ENCODE measurements at places on chromosomes 1 and 21. TPM values are rescaled to one million over a fixed set of nuclear protein-coding genes. Genes with fewer than 3 reads are reported as not detected.

DNA sequence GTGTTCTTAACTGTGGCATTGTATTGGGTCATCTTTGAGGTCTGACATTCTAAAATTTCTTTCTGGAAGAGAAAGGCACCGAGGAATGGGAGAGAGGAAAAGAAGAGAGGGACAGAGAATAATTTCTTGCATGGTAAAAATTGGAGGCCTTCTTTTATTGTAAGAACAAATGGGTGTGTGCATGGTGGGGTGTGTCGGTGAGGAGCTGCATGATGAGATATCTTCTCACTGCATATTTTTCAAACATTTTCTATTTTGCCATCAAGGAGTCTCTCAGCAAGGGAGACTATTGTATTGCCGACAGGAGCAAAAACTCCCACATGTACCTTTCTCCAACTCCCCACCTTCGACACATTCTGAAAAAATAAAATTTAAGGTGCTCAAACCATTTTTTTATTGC is 6.5 kb upstream of the CTSE start:
- H3K27ac ChIP-seq = no peak overlapping the region
- no peaks in the 10 kb centered on the region for H3K36me3 ChIP-seq
- H3K4me3 ChIP-seq = no peak overlapping the region

- H3K27me3 ChIP-seq = no peaks in the 10 kb centered on the region
- no peaks in the 10 kb centered on the region for H3K4me1 ChIP-seq
- peak; percentile 49 for DNase-seq
Observed at GRCh38 chr1:208054485-208054884, 143.6 kb upstream of the CD34 start.

DNA sequence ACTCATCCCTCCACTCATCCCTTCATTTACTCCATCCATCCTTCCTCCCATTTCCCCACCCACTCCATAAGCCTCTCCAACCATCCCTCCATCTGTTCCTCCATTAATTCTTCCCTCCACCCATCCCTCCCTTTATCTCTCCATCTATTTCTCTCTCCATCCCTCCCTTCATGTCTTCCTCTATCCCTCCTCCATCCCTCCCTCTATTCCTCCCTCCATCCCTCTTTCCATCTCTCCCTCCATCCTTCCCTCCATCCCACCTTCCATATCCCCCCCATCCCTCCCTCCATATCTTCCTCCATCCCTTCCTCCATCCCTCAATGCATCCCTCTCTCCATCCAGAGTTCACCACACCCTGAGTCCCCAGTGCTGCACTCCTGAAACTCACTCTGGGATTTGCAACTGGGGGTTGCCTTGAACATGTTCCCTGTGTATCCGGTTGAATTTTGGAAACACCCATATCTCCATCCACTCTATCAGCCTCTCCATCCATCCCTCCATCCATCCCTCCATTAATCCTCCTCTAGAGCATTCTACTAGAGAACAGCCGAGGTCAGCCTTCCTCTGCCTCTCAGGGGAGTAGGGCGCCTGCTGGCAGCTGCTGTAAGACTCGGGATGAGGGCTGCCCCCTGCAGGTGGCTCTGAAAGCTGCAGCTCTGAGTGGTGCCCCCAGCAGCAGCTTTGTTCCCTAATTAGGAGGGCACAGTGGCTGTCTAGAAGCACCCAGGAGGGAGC is 39.4 kb downstream of the ABCG1 start:
- no peaks in the 10 kb centered on the region for H3K4me1 ChIP-seq
- no peak overlapping the region for H3K4me3 ChIP-seq
- peak; percentile 72 for DNase-seq
- H3K27me3 ChIP-seq = peaks cover 15% of the 10 kb centered on the region
- H3K36me3 ChIP-seq = no peaks in the 10 kb centered on the region

DNA sequence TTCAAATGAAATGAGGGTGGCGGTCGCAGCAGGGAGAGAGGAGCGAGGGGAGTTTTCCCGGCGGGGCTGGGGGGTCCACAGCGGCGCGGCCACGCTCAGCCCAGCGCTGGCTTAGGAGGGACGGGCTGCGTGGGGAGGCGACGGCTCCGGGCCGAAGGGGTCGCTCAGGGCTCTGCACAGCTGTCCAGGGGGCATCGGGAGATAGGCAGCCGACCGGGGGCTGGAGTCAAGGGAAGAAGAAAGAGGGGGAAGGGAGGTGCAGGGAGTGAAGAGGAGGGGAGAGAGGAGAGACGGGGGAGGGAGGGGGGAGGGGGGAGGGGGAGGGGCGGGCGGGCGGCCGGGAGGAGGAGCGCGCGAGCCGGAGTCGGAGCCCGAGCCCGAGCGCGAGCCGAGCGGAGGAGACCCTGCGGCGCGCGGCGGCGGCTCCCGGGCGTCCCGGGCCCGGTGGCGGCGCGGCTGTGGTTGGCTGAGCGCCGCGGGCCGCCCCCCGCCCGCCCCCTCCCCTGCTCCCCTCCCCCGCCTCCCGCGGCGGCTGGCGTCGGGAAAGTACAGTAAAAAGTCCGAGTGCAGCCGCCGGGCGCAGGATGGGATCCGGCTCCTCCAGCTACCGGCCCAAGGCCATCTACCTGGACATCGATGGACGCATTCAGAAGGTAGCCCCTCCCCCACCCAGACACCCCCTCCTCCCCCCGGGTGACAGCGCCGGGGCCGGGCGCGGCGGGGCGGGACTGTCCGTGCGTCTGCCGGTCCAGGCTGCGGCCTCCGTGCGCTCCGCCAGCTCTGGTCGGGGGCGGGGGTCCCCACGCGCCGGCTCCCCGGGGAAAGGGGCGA is at the start of gene PDE9A:
Gene PDE9A (plus strand): TSS at position 391 of the 831 bp plus-strand sequence. CDS start 194 bp downstream, at position 585.
- H3K36me3 ChIP-seq = no peaks in the 10 kb centered on the region
- no peaks in the 10 kb centered on the region for H3K4me1 ChIP-seq

GRCh38 chr1:25879675-25880074 is 4.2 kb upstream of the PAQR7 start:
- H3K27me3 ChIP-seq = no peaks in the 10 kb centered on the region
- DNase-seq = no peak
- H3K4me3 ChIP-seq = no peak overlapping the region
- H3K4me1 ChIP-seq = no peaks in the 10 kb centered on the region
- H3K36me3 ChIP-seq = no peaks in the 10 kb centered on the region

GRCh38 chr1:76577525-76578185 is 289.6 kb upstream of the ST6GALNAC5 start:
- no peaks in the 10 kb centered on the region for H3K4me1 ChIP-seq
- H3K27ac ChIP-seq = no peak overlapping the region
- no peaks in the 10 kb centered on the region for H3K27me3 ChIP-seq
- H3K4me3 ChIP-seq = no peak overlapping the region
- DNase-seq = no peak

DNA sequence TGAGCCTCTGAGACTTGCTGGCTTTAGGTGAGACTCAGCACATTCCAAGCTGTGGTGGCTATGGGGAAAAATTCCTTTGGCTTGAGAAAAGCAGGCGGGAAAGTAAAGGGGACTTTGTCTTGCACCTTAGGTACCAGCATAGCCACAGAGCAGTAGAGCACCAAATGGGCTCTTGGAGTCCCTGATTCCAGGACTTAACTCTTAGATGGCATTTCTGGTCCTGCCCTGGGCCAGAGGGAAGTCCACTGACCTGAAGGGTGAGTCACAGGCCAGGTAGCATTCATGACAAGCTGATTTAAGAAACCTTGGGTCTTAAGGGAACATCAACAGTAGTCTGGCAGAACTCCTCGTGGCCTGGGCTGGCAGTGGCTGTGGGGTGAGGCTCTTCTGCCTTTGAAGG is 344.7 kb downstream of the DUSP10 start:
- H3K27me3 ChIP-seq = no peaks in the 10 kb centered on the region
- H3K4me1 ChIP-seq = peaks cover 18% of the 10 kb centered on the region
- no peak for DNase-seq
- no peak overlapping the region for H3K27ac ChIP-seq
- no peaks in the 10 kb centered on the region for H3K36me3 ChIP-seq
- no peak overlapping the region for H3K4me3 ChIP-seq

GRCh38 chr1:47972864-47973432 is 24.2 kb downstream of the TRABD2B start:
- H3K27me3 ChIP-seq = no peaks in the 10 kb centered on the region
- H3K27ac ChIP-seq = no peak overlapping the region
- no peaks in the 10 kb centered on the region for H3K4me1 ChIP-seq

DNA sequence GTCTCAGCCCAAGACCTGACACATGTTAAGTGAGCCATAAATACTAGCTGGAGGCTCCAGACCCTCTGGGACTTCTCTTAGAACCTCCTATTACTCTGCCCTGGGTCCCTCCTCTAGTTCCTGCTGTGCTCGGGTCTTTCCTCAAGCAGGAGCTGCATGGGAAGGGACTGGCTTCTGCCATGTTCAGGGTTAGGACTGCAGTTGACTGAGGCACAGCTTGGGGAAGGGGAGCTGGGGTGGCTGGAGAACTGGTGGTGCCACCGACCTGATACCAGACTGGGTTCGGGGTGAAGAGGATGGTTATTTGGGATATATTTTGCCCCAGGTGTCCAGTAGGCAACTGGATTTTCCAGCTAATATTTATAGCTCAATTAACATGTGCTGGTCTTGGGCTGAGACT is 15.7 kb downstream of the HYI start:
- H3K4me1 ChIP-seq = no peaks in the 10 kb centered on the region
- no peak overlapping the region for H3K27ac ChIP-seq
- DNase-seq = no peak
- H3K36me3 ChIP-seq = peaks cover 3% of the 10 kb centered on the region

- H3K27ac ChIP-seq = no peak overlapping the region
- no peak overlapping the region for H3K4me3 ChIP-seq
- no peaks in the 10 kb centered on the region for H3K36me3 ChIP-seq
- no peaks in the 10 kb centered on the region for H3K27me3 ChIP-seq
- DNase-seq = no peak
Observed at GRCh38 chr1:231931846-231932454, 305.4 kb downstream of the DISC1 start.

- H3K4me3 ChIP-seq = no peak overlapping the region
- H3K27me3 ChIP-seq = no peaks in the 10 kb centered on the region
- DNase-seq = no peak
- no peak overlapping the region for H3K27ac ChIP-seq
- peaks cover 5% of the 10 kb centered on the region for H3K4me1 ChIP-seq
Observed at GRCh38 chr1:85058311-85058710, 10.0 kb upstream of the MCOLN3 start.

DNA sequence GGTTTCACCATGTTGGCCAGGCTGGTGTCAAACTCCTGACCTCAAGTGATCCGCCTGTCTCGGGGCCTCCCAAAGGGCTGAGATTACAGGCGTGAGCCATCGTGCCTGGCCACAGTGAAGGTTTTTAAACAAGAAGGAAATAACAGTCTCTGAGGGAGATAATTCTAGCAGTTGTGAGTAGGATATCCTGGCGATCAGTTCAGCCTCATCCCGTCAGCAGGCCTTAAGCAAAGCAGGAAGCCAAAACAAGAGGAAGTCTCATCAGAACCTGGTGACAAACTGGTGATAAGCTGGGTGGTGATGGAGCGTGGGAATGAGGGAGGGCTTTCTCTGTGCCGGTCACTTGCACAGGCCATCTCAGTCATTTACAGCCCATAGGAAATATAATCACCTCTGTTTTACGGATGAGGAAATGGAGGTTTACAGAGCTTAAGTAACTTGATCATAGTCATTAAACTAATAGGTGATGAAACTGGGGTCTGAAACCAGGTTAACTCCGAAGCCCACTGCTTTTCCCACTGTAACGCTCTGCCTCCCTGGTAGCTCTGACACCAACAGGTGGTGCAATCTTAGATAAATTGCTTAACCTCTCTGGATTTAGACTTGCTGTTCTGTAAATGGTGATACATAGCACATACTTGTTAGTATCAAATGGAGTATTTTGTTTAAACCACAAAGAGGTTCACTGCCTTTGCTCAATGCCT is 40.8 kb upstream of the A3GALT2 start:
- H3K36me3 ChIP-seq = no peaks in the 10 kb centered on the region
- H3K4me3 ChIP-seq = no peak overlapping the region
- no peaks in the 10 kb centered on the region for H3K4me1 ChIP-seq
- H3K27me3 ChIP-seq = no peaks in the 10 kb centered on the region
- H3K27ac ChIP-seq = no peak overlapping the region
- no peak for DNase-seq

GRCh38 chr1:66168467-66168887 is 365.5 kb upstream of the SGIP1 start:
- H3K4me3 ChIP-seq = no peak overlapping the region
- DNase-seq = peak; percentile 20
- H3K27ac ChIP-seq = no peak overlapping the region
- H3K36me3 ChIP-seq = no peaks in the 10 kb centered on the region
- H3K27me3 ChIP-seq = no peaks in the 10 kb centered on the region
- H3K4me1 ChIP-seq = peaks cover 11% of the 10 kb centered on the region

- DNase-seq = no peak
- no peaks in the 10 kb centered on the region for H3K27me3 ChIP-seq
- no peaks in the 10 kb centered on the region for H3K4me1 ChIP-seq
- no peaks in the 10 kb centered on the region for H3K36me3 ChIP-seq
- H3K27ac ChIP-seq = no peak overlapping the region
Observed at GRCh38 chr1:196661345-196661744, 9.5 kb downstream of the CFH start.

DNA sequence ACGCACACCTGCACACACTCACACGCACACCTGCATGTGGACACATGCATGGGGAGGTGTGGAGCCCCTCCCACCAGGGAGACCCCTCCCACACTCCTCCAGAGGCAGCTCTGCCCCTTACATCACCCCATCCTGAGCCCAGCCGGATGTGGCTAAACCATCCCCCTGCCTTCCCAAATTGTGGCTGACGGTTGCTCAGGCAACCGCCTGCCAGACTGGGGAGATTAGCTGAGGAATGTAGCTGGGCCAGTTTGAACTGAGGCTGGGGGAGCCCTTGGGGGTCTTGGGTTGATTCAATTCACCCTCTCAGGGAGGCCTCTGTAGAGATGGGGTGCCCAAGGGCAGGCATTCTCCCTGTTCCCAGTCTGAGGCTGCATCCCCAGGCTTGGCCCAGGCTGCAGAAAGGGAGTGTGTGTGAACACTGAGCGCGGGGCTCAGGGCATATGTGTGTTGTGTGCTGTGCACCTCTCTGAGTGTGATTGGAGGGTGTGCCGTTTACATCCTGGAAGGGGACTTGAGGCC is 12.9 kb downstream of the PTPRU start:
- DNase-seq = no peak
- no peaks in the 10 kb centered on the region for H3K36me3 ChIP-seq
- H3K4me3 ChIP-seq = no peak overlapping the region
- H3K4me1 ChIP-seq = no peaks in the 10 kb centered on the region
- H3K27me3 ChIP-seq = no peaks in the 10 kb centered on the region

DNA sequence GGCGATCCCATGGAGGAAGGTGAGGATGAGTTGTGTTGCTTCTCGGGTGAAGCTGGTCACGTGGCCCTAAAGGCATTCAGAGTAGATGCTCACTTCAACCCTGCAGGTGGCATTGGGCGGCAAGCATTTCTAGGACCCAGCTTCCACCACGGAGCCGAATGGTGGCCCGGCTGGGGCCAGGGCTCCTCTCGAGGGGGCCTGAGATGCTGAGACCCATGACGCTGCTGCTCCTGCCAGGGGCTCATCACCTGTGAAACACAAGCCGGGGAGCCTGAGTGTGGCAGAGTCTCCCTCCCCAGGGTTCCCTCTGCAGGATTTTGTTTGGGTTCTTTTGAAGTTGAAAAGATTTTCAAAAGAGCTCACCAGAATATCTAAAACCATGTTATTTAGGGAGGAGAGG is 41.2 kb downstream of the ABCG1 start:
- no peak for DNase-seq
- H3K27me3 ChIP-seq = peaks cover 15% of the 10 kb centered on the region
- H3K27ac ChIP-seq = no peak overlapping the region
- no peaks in the 10 kb centered on the region for H3K36me3 ChIP-seq

TRIM67 gene
- not detected for total RNA-seq

CD1E gene
- not detected for total RNA-seq

CSF3R gene
- not detected for total RNA-seq

CATSPERE gene
- 1.2 TPM for total RNA-seq

ZNF124 gene
- total RNA-seq = 15.6 TPM

PDPN gene
- 0.25 TPM for total RNA-seq

HAO2 gene
- not detected for total RNA-seq

FMO2 gene
- not detected for total RNA-seq
